ENCODE measurements at places on chromosomes 12 and 14.
A peak's percentile ranks its signal among the peaks of the same experiment; 100 is the strongest.

- DNase-seq: no peak
- H3K27ac ChIP-seq: no peak overlapping the region
- no peak overlapping the region for H3K4me3 ChIP-seq
- H3K4me1 ChIP-seq: no peaks in the 10 kb centered on the region
Measured at GRCh38 chr12:120067901-120068300, 48.7 kb downstream of the RAB35 start.

DNA sequence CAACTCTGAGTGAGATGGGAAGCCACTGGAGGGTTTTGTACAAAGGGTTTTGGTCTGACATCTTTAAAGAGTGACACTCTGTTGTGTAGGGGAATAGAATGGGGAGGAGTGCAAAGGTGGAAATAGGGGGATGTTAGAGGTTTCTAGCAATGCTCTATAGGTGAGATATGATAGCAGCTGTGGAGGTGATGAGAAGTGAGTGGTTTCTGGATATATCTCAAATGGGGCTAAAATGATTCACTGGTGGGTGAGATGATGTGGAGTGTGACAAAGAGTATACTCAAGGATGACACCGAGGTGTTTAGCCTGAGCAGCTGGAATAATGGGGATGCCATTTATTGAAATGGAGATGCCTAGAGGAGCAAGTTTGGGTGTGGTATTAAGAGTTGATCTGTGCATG, 426.4 kb downstream of the PCNX1 start:
- H3K27me3 ChIP-seq: no peaks in the 10 kb centered on the region
- no peak overlapping the region for H3K4me3 ChIP-seq
- H3K36me3 ChIP-seq: no peaks in the 10 kb centered on the region
- H3K4me1 ChIP-seq: no peaks in the 10 kb centered on the region

DNA sequence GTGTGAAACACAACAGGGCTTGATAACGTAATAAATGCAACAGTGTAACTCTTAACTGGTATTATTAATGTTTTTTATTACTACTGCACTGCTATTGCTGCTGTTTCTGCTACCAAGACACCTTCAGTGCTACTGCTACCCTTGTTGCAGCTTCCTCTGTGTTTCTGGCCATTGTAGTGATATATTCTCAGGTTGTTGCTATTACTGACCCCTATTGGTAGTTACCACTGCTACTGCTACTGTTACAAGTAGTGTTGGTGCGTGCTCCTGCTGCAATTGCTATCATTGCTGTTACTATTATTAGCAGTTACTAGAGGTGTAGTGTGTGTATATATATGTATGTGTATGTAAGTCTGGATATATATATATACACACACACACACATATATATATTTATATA, 87.2 kb upstream of the PTPRB start:
- no peak overlapping the region for H3K27ac ChIP-seq
- DNase-seq: no peak
- no peak overlapping the region for H3K4me3 ChIP-seq
- H3K36me3 ChIP-seq: no peaks in the 10 kb centered on the region
- no peaks in the 10 kb centered on the region for H3K4me1 ChIP-seq

DNA sequence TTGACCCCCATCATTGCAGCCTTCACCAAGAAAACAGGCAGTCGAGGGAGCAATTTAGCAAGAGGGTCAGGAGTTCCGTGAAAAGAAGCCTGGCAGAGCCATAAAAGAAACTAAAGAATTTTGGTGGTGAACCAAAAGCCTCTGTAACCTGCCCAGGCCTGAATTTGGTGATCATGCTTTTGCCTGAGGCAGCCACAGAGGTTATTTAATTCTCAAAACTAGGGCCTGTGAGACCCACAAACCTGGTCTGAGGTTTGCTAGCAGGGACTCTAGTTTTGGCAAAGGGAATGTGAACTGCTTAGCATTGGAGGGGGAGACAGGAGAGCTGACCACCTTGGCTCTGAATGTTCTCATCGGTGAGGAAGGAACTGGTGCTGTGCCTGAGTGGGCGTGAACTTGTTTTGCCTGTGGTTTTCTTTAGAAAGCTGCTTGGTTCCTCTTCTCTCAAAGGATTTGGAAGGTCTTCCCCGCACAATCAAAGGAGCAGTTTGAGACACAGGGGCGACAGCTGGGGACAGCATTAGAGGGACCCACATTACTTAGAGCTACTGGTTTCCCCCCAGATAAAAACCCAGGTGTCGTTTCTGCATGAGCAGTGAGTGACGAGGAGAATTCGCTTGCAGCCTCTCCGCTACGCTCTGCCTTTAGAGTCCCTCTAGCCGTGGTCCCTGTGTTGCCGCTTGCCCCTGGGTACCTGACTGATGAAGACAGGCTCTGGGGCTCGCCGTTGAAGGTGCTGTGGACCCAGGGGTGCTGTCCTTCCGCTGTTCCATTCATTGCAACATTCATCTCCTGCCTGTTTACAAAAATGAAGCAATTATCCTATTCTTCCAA, 12.6 kb upstream of the WNT5B start:
- H3K27ac ChIP-seq: no peak overlapping the region
- DNase-seq: no peak
- H3K36me3 ChIP-seq: no peaks in the 10 kb centered on the region
- H3K4me3 ChIP-seq: no peak overlapping the region
- H3K4me1 ChIP-seq: peaks cover under 1% of the 10 kb centered on the region
- no peaks in the 10 kb centered on the region for H3K27me3 ChIP-seq

GRCh38 chr12:89080793-89081465, 271.4 kb downstream of the DUSP6 start:
- no peaks in the 10 kb centered on the region for H3K4me1 ChIP-seq
- no peak overlapping the region for H3K4me3 ChIP-seq
- no peaks in the 10 kb centered on the region for H3K36me3 ChIP-seq
- H3K27me3 ChIP-seq: no peaks in the 10 kb centered on the region
- H3K27ac ChIP-seq: no peak overlapping the region

- no peaks in the 10 kb centered on the region for H3K27me3 ChIP-seq
- no peak for DNase-seq
- H3K4me3 ChIP-seq: no peak overlapping the region
- H3K36me3 ChIP-seq: peaks cover 16% of the 10 kb centered on the region
Measured at GRCh38 chr12:57419495-57419894, 11.3 kb downstream of the R3HDM2 start.

DNA sequence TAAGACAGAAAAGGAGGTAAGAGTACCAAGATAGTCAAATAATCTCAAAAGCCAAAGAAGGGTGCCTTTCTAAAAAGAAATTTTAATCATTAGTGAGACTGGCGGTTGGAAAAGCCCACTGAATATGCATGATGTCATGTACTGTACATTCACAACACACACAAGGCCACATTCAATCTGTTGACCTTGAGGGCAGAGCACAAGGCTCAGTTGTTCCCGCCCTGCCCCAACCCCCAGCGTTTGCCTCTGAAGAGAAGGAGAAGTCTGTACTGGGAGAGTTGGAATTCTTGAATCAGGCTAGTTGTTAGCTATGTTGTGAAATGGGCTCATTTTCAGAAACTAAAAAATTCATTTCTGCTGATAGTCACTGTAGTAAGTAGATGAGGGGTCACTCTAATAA, 50.2 kb upstream of the NID2 start:
- H3K27ac ChIP-seq: no peak overlapping the region
- no peaks in the 10 kb centered on the region for H3K36me3 ChIP-seq
- no peak overlapping the region for H3K4me3 ChIP-seq
- H3K27me3 ChIP-seq: no peaks in the 10 kb centered on the region

DNA sequence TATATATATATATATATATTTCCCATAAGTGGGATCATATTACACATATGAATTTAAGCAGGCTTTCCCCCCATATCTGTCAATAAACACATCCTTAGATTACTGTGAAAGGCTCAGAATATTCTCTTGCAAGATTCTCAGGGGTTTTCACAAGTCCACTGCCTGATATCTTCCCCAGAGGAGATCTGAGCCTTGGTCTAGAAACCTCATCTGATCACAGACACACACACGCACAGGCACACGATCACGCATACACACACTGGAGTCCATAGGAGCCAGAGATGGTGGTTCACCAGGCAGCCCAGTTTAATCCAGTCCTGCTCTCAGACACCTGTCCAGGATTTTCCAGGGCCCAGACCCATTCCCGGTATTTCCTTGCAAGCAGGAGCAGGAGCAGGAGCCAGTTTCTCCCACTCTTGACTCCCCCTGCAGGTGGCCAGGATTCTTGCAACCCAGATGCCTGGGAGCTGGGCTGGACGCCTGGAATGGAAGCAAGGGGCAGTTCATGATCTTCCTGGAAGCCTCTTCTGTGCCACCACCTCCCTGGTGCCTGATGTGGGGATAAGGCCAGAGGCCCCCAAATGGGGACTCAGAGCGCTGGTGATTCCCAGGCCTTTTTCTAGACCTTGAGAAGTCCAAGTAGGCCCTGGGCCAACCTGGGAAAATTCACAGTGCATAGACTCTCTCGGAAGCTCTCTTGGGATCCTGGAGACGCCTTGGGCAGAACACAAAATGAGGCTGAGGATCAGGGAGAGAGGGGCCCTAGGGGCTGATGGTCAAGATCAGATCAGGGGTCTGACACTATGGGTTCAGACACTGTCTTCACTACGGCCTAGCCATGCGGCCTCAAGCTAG, 16.5 kb upstream of the KRT78 start:
- no peaks in the 10 kb centered on the region for H3K36me3 ChIP-seq
- H3K27me3 ChIP-seq: no peaks in the 10 kb centered on the region
- no peak overlapping the region for H3K4me3 ChIP-seq
- no peak overlapping the region for H3K27ac ChIP-seq
- no peak for DNase-seq
- no peaks in the 10 kb centered on the region for H3K4me1 ChIP-seq

DNA sequence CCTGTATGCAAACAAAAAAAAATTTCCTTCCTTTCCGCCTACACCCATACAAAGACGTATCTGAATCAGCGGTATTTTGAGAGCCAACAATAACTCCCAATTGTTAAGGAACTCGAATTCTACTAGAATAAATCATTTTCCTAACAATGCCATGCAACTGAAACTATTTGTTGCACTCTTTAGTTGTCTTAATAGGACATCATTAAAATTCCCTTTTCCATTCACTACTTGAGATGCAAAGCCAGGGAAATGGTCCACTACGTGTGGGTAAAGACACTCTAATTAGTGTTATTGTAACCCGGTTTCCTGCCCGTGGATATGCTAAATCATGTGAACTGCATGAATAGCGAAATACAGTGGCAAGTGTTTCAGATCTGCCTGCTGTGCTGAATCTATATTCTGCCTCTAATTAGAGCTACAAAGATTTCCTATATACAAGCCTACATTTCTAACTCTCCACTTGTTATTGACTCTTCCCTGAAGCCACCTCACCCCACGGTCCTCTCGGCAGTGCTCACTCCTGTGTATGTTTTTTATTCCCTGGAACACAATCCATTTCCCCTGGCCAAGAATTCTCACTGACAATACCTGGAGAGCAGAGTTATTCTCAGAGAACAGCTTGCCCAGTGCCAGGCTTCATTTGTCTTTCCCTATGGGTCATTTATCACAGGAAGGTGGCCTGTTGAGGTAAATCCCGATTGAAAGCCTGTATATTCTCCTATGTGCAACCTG, 168.3 kb downstream of the PAWR start:
- H3K4me1 ChIP-seq: no peaks in the 10 kb centered on the region
- H3K4me3 ChIP-seq: peak overlapping the region; percentile 1
- H3K27me3 ChIP-seq: no peaks in the 10 kb centered on the region
- DNase-seq: no peak
- no peak overlapping the region for H3K27ac ChIP-seq

GRCh38 chr12:450438-450837, 9.3 kb upstream of the B4GALNT3 start:
- no peaks in the 10 kb centered on the region for H3K36me3 ChIP-seq
- no peak overlapping the region for H3K27ac ChIP-seq
- no peak for DNase-seq
- H3K27me3 ChIP-seq: no peaks in the 10 kb centered on the region

DNA sequence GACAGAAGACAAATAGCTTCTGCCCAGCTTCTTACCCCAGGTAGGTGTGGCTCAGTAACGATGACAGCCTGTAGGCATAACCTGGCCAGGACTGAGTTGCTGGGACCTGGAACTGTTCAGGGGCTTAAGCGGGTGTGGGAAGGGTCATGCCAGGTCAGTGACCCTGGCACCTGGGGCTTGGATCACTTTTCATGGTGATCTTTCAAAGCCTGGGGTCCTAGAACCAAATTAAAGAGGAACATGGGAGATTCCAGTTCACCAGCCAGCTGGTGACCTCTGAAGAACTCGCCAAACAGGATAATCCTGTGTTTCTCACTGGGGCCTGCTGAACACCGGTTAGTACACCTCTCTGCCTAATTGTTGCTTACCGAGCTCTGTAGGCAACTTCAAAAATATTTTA, 102.6 kb upstream of the LMNTD1 start:
- H3K4me3 ChIP-seq: no peak overlapping the region
- H3K27me3 ChIP-seq: no peaks in the 10 kb centered on the region
- no peak overlapping the region for H3K27ac ChIP-seq
- no peak for DNase-seq

DNA sequence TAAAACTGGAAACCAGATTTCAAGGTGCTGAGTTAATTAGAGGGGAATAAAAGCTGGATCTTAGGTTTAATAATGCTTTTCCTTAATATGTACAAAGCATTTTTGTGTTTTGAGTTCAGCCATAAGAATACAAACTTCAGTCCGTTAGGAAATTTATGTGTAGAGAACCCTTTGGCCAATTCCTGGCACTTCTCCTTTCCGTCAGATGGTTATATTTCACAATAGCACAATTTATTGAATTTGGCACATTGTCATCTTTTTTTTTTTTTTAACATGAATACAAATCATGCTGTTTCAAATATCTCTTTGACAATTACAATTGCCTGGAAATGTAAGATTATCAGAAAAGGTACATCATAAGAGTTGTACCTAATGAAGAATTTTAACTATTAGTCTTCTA, 56.2 kb upstream of the DDHD1 start:
- H3K27me3 ChIP-seq: no peaks in the 10 kb centered on the region
- H3K36me3 ChIP-seq: no peaks in the 10 kb centered on the region
- H3K4me1 ChIP-seq: no peaks in the 10 kb centered on the region
- no peak for DNase-seq

- H3K4me1 ChIP-seq: no peaks in the 10 kb centered on the region
- no peaks in the 10 kb centered on the region for H3K36me3 ChIP-seq
- H3K27ac ChIP-seq: no peak overlapping the region
- DNase-seq: no peak
- H3K4me3 ChIP-seq: no peak overlapping the region
Measured at GRCh38 chr12:68113644-68114043, 45.9 kb downstream of the IFNG start.

GRCh38 chr12:60535363-60535762, 939.5 kb downstream of the SLC16A7 start:
- no peaks in the 10 kb centered on the region for H3K27me3 ChIP-seq
- no peak overlapping the region for H3K27ac ChIP-seq
- no peak for DNase-seq

- H3K27me3 ChIP-seq: no peaks in the 10 kb centered on the region
- no peaks in the 10 kb centered on the region for H3K4me1 ChIP-seq
- peaks cover 33% of the 10 kb centered on the region for H3K36me3 ChIP-seq
- peak within 1 kb of the TSS; percentile 97 for H3K27ac ChIP-seq
- peak within 1 kb of the TSS; percentile 70 for H3K4me3 ChIP-seq
- DNase-seq: no peak
Measured at GRCh38 chr12:54419088-54419887, at the start of gene ITGA5. Gene ITGA5 (minus strand): TSS chr12:54419266. CDS start chr12:54419198, 68 bp downstream.

All from ascending aorta (tissue), 2 donors.